ENCODE measurements at places on chromosomes 6 and 20.

- no peak overlapping the region for H3K4me3 ChIP-seq
- H3K4me1 ChIP-seq, result no peaks in the 10 kb centered on the region
- H3K27ac ChIP-seq, result no peak overlapping the region
- peaks cover 6% of the 10 kb centered on the region for H3K27me3 ChIP-seq
These were observed 4.7 kb upstream of the GTSF1L start for GRCh38 chr20:43731469-43731868.

DNA sequence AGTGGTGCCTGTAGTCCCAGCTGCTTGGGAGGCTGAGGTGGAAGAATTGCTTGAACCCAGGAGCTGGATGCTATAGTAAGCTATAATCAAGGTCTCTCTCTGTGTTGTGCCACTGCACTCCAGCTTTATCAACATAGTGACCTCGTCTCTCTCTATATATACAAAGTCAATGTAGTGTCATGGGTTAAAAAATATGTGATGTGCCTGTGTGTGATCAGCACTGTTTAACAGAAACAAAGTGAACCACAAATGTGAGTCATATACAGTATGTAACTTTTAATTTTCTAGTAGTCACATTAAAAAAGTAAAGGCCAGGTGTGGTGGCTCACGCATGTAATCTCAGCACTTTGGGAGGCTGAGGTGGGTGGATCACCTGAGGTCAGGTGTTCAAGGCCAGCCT lies 85.3 kb upstream of the RNF24 start:
- no peak for DNase-seq
- no peaks in the 10 kb centered on the region for H3K36me3 ChIP-seq
- no peaks in the 10 kb centered on the region for H3K4me1 ChIP-seq
- no peak overlapping the region for H3K27ac ChIP-seq
- no peaks in the 10 kb centered on the region for H3K27me3 ChIP-seq
- H3K4me3 ChIP-seq, result no peak overlapping the region

GRCh38 chr20:38178065-38178491 lies 13.0 kb upstream of the TGM2 start:
- no peak for DNase-seq
- no peaks in the 10 kb centered on the region for H3K36me3 ChIP-seq
- peaks cover 10% of the 10 kb centered on the region for H3K4me1 ChIP-seq

GRCh38 chr6:154463573-154464419 lies 46.7 kb downstream of the CNKSR3 start:
- H3K27ac ChIP-seq, result no peak overlapping the region
- no peaks in the 10 kb centered on the region for H3K36me3 ChIP-seq
- no peaks in the 10 kb centered on the region for H3K4me1 ChIP-seq
- H3K27me3 ChIP-seq, result no peaks in the 10 kb centered on the region
- DNase-seq, result no peak

DNA sequence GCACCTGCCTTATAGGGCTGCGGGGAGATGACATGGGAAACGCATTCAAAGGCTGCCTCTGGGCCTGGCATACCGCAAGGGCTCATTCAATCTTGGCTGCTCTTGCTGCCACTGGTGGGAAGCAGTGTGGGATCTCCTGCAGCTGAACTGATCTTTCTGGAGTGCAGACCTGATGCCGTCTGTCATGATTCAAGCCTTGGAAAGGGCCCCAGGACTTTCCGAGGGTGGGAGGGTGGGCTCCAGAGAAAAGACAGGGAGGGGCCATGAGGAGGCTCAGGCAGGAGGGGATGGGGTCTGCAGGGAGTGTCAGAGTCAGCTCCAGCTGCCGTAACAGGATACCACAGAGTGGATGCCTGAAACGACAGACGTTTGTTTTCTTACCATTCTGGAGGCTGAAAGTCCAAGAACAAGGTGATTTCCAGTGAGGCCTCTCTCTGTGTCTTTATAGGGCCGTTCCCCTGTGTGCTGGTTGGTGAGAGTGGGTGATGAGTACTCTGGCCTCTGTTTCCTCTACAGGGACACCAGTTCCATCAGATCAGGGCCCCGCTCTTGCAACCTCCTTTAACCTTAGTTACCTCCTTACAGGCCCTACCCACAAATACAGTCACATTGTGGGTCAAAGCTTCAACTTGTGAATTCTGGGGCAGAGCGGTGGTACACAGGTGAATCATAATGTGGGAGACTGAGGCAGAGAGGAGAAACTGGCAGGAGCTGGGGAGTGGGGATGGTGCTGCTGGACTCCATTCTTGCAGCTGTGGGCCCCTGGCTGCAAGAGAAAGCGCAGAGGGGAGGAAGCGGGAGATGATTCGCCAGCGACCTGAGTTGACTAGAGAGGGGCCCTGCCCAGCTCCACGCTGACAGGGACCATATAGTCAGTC lies 148.4 kb downstream of the SYCP2 start:
- H3K4me3 ChIP-seq, result no peak overlapping the region
- H3K27me3 ChIP-seq, result peaks cover 10% of the 10 kb centered on the region
- no peaks in the 10 kb centered on the region for H3K4me1 ChIP-seq

DNA sequence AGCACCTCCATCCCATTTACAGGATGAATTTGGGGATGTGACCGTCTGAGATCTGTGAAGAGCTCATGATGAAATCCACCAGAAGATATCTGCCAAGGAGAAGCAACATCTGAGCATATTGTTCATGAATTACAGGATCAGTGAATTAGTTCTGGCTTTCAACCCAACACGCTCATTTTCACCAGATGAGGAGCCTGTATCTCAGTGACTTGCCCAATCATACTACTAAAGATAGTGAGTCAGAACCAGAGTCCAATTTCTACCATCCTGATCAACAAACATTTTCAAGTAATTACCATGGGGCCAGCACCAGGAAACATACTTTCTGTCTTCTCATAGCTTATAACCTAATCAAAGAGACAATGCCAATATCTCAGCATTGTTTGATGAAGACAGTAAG lies 116.6 kb downstream of the ZDHHC14 start:
- no peak for DNase-seq

- peaks cover 88% of the 10 kb centered on the region for H3K27me3 ChIP-seq
- peaks cover 4% of the 10 kb centered on the region for H3K36me3 ChIP-seq
- H3K4me1 ChIP-seq, result peaks cover 75% of the 10 kb centered on the region
- peak overlapping the region; percentile 70 for H3K27ac ChIP-seq
- DNase-seq, result peak; percentile 68
- peak overlapping the region; percentile 84 for H3K4me3 ChIP-seq
These were observed 613 bp upstream of the DLL1 start for GRCh38 chr6:170291271-170292110.

DNA sequence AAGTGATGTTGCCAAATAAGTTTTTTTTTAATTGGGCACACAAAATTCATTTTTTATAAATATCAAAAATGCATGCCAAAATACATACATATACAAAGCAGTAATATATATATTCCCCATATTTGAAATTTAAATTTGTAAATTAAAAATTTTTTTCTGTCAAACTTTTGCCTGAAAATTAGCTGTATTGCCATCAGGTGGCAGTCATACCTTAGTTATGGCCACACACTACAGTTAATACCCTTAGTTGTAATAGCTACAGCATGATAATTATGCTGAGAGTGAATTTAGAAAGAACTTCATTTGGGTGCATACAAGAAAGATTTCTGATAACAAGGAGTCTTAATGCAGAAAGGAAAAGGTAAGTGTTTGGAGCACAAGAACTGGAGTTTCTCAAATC lies 46.2 kb upstream of the SDHAF4 start:
- H3K4me1 ChIP-seq, result no peaks in the 10 kb centered on the region
- no peak for DNase-seq
- no peak overlapping the region for H3K27ac ChIP-seq
- H3K27me3 ChIP-seq, result no peaks in the 10 kb centered on the region
- H3K4me3 ChIP-seq, result no peak overlapping the region
- peaks cover 12% of the 10 kb centered on the region for H3K36me3 ChIP-seq

DNA sequence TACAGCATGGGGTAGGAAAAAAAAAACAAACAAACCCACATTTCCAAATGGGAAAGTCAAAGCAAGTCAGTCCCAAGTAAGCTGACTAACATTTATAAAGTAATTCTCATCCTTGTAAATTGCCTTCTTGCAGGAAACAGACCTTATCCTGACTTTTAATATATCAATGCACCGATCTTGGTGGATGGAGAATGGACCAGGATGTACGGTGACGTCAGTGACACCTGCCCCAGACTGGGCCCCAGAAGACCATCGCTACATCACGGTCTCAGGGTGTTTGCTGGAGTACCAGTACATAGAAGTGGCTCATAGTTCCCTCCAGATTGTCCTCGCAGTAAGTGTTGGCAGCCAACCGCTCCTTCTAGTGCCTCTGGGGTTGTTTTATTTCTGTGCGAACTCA lies 304.2 kb upstream of the RNF217 start:
- no peak overlapping the region for H3K27ac ChIP-seq
- H3K27me3 ChIP-seq, result no peaks in the 10 kb centered on the region
- H3K4me1 ChIP-seq, result no peaks in the 10 kb centered on the region
- H3K36me3 ChIP-seq, result no peaks in the 10 kb centered on the region
- no peak for DNase-seq

DNA sequence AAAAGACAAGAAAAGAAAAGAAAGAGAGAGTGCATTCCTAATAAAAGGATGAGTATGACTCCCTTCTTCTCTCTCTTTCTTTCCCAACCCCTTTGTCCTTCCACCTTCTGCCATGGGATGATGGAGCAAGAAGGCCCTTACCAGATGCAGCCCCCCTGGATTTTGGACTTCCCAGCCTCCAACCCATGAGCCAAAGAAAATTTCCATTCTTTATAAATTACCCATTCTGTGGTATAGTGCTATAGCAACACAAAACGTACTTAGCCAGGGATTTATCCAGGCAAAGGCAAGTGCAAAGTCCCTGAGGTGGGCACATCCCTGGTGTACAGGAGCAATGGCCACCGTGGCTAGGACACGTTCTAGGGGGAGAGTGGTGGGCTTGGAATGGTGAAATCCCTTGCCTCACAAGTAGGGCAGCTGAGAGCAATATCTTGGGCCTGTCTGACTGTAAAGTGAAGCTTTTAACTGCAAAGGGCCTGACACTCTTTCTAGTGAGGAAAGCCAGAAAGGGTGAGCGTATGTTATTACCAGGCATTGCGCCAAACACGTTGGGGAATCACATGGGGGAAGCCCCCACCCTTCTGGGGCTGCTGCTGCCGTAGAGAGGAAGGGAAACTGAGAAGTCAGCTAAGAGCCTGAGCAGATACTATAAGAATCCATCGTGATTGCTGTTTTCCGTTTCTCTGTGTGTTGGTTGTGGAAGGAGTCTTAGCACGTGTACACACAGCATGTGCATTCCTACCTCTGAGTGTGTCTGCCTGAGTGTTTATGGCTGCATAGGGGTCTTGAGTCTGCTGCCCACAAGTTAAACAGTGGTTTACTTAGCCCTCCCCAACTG lies 50.7 kb upstream of the SIRPA start:
- peaks cover 15% of the 10 kb centered on the region for H3K27me3 ChIP-seq
- H3K36me3 ChIP-seq, result no peaks in the 10 kb centered on the region
- H3K4me3 ChIP-seq, result no peak overlapping the region
- no peak overlapping the region for H3K27ac ChIP-seq
- peaks cover 17% of the 10 kb centered on the region for H3K4me1 ChIP-seq

- H3K4me1 ChIP-seq, result no peaks in the 10 kb centered on the region
- DNase-seq, result no peak
- H3K36me3 ChIP-seq, result peaks cover 39% of the 10 kb centered on the region
These were observed 52.4 kb upstream of the SIM1 start for GRCh38 chr6:100517106-100517505.

- no peak overlapping the region for H3K27ac ChIP-seq
- H3K4me1 ChIP-seq, result no peaks in the 10 kb centered on the region
- no peaks in the 10 kb centered on the region for H3K36me3 ChIP-seq
- no peak overlapping the region for H3K4me3 ChIP-seq
- H3K27me3 ChIP-seq, result peaks cover 43% of the 10 kb centered on the region
- DNase-seq, result peak; percentile 25
These were observed 93.6 kb upstream of the BHLHE23 start for GRCh38 chr20:63100174-63100925.
